Stimulated activated CD4-positive, alpha-beta T cell treated with anti-CD3 and anti-CD28 coated beads, TNF-alpha, amount 100 ng/mL, for 1 hour (primary cell): ENCODE measurements at places on chromosomes 5 and 9.

GRCh38 chr5:84518862-84519261 is 134.2 kb upstream of the EDIL3 start:
- DNase-seq, result no peak

DNA sequence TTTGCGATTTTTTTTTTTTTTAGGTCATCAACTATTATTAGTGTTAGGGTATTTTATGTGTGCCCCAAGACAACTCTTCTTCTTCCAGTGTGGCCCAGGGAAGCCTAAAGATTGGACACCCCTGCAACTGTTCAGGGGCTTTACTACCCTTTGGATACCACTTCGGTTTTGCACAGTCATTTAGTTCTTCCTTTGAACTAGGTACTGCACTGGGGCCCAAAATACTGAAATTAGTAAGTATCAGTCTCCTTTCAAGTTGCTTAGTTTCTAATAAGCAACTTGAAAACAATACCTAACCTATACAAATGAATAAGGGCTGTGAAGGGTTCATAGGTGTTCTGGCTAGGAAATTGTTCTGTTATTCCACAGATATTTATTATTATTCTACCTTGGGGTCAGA is 45.3 kb downstream of the CWC27 start:
- no peak for DNase-seq

DNA sequence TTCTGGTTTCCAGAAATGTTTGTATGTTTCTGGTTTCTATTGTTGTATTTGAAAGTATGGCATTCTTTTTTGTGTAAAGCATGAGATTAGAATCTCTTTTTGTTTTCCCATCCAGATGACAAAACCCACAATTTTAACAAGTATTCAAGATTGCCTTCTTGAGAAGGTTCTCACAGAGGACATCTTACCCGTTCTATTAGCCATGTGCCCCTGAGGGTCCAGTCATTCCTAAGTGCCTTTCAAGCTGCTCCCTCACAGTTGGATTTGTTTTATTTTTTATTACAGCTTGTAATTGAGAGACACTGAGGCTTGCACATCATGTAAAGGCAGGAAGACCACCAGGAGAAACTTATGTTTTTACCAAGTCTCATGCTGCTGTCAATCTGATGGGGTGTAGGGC is 19.3 kb upstream of the LOX start:
- no peak for DNase-seq

GRCh38 chr9:107650321-107650720 is 160.8 kb upstream of the KLF4 start:
- DNase-seq, result no peak

DNA sequence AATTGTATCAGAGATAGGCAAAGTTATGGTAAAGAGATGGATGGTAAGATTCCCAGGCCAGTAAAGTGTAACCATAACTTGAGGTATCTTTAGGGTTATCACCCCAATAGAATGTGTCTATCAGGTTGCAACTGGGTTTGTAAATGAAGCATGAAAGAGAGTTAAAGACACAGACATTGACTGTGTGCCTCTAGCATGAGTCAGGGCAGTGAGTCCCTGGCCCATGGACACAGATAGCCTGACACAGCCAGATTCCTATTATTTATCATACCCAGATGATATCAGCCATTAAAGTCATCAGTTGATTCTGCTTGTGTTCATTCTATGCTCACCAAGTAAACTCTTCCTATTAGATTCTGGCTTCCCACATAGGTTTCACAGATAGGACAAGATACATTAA is 33.5 kb upstream of the SNAPC3 start:
- DNase-seq, result no peak

- no peak for DNase-seq
These were observed 11.5 kb downstream of the NR2F1-AS1 start for GRCh38 chr5:93569300-93570160.

- no peak for DNase-seq
These were observed 835.7 kb downstream of the MAT2B start for GRCh38 chr5:164341056-164341619.

DNA sequence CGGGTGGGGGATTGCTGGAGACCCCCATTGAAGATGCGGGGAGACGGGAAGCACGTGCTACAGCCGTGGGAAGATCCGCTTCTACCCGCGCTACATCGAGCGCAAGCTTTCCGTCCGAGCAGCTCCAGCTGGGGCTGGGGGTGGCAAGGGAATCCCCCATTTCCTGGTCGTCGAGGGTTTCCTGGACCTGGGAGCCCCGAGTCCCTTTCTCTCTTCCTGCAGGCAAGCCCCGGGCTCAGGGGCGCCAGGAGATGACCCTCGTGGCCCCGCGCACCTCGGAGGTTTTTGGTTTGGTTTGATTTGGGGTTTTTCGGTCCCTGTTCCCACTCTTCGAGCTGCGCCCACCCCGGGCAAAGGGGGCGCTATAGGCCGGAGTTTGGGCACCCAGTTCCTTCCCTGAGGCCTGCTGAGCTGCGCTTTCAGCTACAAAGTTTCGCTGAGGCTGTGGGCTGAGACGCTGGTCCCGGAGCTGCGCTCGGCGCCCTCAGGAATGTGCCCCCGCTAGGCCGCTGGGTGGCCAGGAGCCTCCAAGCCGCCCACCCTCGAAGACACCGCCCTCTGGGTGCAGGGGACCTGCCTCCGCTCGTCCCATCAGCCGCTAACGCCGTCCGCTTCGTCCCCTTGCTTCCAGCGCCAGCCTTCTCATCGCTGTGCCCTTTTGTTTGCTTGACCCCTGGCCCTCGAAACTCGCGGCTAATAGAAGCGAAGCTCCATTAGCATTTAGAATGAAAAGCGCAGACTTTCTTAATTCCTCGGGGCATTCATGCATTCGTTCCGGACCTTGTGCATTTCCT is 2.9 kb downstream of the NR4A3 start:
- no peak for DNase-seq

GRCh38 chr5:175706499-175706898 is 48.6 kb downstream of the HRH2 start:
- no peak for DNase-seq

- DNase-seq, result no peak
These were observed 34.7 kb upstream of the DMXL1 start for GRCh38 chr5:119036101-119036762.

DNA sequence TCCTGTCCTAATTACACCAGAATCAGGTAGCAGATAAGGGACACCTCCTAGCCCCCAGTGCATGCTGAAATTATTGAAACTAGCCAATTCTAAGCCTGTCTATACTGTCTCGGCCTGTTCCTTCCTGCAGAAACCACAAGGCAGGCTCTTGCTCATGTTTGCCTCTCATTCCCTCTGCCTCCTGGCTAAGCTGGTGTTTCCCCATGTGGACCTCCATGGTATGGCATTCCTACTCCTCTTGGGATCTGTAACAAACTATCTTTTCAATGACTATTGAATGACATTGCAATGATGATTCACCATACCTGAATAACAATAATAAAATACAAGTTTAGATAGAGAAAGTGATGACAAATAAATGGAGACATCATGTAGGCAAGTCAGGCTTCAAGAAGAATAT is 35.6 kb upstream of the ADAMTS16 start:
- DNase-seq, result no peak

DNA sequence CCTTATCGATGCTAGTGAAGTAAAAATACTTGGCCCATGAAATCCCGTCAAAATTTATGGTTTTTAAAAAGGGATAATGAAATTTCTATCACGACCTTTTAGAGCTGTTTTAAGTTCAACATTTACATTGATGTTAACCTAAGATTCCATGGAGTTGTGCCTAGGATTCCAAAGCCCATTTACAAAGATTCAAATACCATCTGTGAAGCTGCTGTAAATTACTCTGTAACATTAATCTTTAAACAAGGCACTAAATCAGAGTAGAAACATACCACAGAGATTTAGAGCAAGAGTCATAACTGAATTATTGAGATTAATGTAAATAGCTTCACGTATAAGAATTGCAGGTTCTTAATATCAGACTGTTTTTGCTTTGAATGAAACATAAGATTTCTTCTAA is 17.7 kb downstream of the POU5F2 start:
- no peak for DNase-seq

GRCh38 chr5:141771031-141771430 is 89.0 kb upstream of the ARAP3 start:
- DNase-seq, result no peak

GRCh38 chr5:178487911-178488600 is 102.1 kb downstream of the COL23A1 start:
- no peak for DNase-seq

GRCh38 chr5:172868924-172869591 is 35.0 kb downstream of the ERGIC1 start:
- DNase-seq, result no peak

GRCh38 chr5:114940709-114941108 is 229.0 kb downstream of the TRIM36 start:
- DNase-seq, result no peak

DNA sequence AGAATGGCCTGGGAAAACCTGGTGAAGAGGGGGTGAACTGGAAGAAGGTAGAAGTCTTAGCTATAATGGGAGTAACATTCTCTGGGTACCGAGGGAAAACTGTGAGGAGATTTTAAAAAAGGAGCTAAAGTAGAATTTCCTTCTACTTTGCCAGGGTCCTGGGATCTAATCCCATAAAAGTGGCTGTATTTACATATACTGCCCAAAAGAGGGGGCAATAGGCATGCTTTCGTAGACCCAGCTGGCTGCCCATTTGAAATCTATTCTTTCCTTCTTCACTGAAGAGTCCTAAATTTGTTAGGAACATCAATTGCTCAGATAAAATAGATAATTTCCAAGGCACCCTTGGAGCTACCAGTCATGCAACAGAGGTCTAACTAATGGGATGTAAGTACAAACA is 159.2 kb downstream of the CDC42SE2 start:
- no peak for DNase-seq

DNA sequence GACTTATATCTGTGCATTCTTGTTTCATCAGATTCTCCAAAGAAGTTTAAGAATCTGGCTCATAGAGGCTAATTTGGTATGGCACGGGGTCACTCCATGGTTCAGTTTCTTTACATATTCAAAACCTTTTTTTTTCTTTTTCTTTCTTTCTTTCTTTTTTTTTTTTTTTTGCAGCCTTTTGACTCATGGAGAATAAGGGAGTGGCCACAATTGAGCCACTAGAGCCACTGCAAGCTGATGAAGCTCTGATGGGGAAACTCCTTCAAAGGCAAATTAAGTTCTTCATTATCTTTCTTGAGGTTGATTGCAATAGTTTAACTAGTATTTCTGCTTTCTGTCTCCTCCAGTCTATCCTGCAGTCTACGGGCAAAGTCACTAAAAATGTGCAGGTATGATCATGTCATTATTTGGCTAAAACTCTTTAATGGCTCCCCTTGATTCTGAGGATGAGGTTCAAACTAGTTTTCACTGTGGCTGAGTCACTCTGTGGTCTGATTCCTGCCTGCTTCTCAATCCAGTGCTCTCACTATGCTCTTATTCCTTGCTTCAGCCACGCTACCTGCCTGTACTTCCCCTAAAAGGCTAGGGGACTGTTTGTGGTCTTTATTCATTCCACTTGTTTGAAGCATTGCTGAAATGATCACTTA is 93.5 kb upstream of the RIOK2 start:
- DNase-seq, result no peak

DNA sequence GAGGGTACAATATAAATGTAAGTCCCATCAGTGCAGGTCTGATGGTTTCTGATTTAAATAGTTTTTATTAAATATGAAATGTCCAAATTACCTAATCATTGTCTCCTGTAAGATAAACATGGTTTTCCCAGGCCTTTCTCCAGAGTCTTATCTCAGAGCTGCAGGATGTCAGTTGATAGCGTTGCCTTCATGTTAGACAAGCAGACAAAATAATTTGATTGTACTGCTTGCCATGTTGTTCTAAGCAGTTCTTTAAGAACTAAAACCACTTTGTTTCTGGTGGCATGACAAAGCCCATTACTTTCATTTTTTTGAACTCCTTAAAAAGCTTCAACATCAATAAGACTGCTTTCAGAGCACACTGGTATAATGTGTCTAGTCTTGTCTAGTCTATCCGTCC is 1073.5 kb downstream of the MAT2B start:
- no peak for DNase-seq

DNA sequence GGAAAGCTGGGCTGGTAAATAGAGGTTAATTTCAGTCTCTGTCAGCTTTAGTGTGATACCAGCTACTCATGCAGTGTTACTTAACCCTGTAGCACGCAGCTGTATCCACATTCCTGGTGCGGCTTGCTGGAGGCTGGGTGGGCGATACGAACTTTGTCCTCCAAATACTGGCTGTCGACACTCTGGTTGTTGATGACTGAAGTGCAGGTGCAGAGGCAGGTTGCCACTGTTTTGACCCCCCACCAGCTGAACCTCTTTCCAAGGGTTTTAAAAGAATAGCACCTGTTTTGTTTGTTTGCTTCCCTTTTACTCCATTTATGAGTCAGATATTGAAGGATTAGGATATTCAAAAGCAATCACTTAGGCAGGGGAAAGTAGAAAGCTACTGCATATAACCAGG is 4.4 kb upstream of the RABGAP1 start:
- no peak for DNase-seq

GRCh38 chr9:122172131-122172530 is 12.4 kb downstream of the MORN5 start:
- no peak for DNase-seq

- no peak for DNase-seq
These were observed 25.1 kb upstream of the LPCAT1 start for GRCh38 chr5:1548702-1549474.

GRCh38 chr5:125276096-125276495 is 529.7 kb upstream of the ZNF608 start:
- no peak for DNase-seq

GRCh38 chr5:34587355-34588241 is 68.5 kb upstream of the RAI14 start:
- DNase-seq, result no peak

GRCh38 chr5:132510076-132510475 is 19.5 kb upstream of the IRF1 start:
- no peak for DNase-seq

DNA sequence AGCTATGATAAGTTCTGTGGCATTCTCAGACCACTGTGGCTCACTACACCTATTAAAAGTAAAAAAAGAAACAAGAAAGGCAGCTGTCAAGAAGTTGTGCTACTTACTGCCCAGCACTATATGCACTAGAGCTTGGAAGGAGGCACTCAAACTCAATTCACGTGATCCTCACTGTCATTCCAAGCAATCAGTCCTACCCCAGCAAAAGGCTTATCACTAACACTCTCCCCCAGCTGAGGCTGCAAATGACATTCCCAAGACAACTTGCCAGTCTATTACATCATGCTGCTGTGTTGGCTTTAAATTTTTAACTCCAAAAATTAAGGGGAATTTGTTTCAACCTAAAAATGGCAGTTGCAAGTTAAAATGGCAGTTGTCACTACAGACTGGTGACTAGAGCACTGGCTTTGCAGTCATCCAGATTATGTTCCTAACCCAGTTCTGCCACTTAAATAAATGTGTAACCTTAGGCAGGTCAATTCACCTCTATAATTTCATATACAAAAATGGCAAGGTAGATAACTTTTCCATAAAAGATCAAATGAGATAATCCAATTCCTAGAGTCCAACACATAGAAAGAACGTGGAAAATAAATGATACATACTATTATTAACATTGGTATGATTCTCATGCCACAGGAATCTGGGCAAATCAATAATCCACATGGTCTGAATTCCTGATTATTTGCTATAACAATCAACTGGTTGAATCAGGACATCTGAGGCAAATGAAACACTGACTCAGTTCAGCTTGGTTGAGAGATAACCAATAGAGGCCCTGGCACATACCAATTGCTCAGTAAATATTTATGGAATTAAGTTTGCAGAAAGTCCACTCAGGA is 52.4 kb downstream of the FBXW11 start:
- no peak for DNase-seq
